ENCODE measurements at places on chromosomes 3 and 15. TPM values are rescaled to one million over a fixed set of nuclear protein-coding genes. Genes with fewer than 3 reads are reported as not detected.

Gene LSMEM2
- total RNA-seq = not detected

Gene LSAMP
- total RNA-seq = 67.1 TPM

Gene TPRG1
- total RNA-seq = 1.3 TPM

Gene SI
- total RNA-seq = not detected

Gene LMAN1L
- total RNA-seq = not detected

Gene PLSCR5
- not detected for total RNA-seq

Gene NECTIN3
- 22.6 TPM for total RNA-seq

Gene RETNLB
- total RNA-seq = not detected

Gene STRA6
- total RNA-seq = 8.4 TPM

Gene PLA2G4D
- not detected for total RNA-seq

Gene TGM4
- total RNA-seq = not detected

Gene TBL1XR1
- 101 TPM for total RNA-seq

Gene XRN1
- 46.1 TPM for total RNA-seq

Gene WWTR1
- 2.3 TPM for total RNA-seq

Gene LRRC49
- 28.6 TPM for total RNA-seq

Gene RAB5A
- total RNA-seq = 81.8 TPM

Gene CNBP
- 177 TPM for total RNA-seq

Gene AADAC
- total RNA-seq = not detected

Gene RTP3
- not detected for total RNA-seq

Gene SLC25A26
- 12.7 TPM for total RNA-seq

Gene CD200
- total RNA-seq = 67.9 TPM

Gene SLC24A5
- not detected for total RNA-seq

Gene C2CD4A
- 0.20 TPM for total RNA-seq

Gene PARL
- 58.5 TPM for total RNA-seq

Gene CSTA
- not detected for total RNA-seq

Gene UBE2E1
- 74.2 TPM for total RNA-seq

Gene EIF5A2
- total RNA-seq = 10.2 TPM

Gene MORC1
- not detected for total RNA-seq
